Mucosa of descending colon (tissue), 3 donors: ENCODE measurements at places on chromosomes 7 and 10. TPM values are rescaled to one million over a fixed set of nuclear protein-coding genes. Genes with fewer than 3 reads are reported as not detected.

Gene MSMB
- total RNA-seq: not detected

Gene PIK3CG
- total RNA-seq: 3.1 TPM

Gene PTPRN2
- 12.5 TPM for total RNA-seq

Gene ASAH2
- total RNA-seq: 4.4 TPM

Gene HKDC1
- total RNA-seq: 31.2 TPM

Gene LIPJ
- total RNA-seq: 0.34 TPM

Gene MTERF1
- 12.7 TPM for total RNA-seq

Gene ABCA13
- 1.1 TPM for total RNA-seq

Gene CLEC5A
- total RNA-seq: not detected

Gene FIGNL1
- total RNA-seq: 8.5 TPM

Gene PRF1
- total RNA-seq: 2.5 TPM

Gene LLCFC1
- not detected for total RNA-seq

Gene PRLHR
- not detected for total RNA-seq

Gene TAS2R4
- total RNA-seq: 2.3 TPM

Gene C10orf62
- not detected for total RNA-seq

Gene NODAL
- not detected for total RNA-seq

Gene AMPH
- total RNA-seq: 3.2 TPM

Gene ADRA2A
- total RNA-seq: 10.9 TPM

Gene PLAC9
- total RNA-seq: 15.1 TPM

Gene PNLIPRP3
- 0.28 TPM for total RNA-seq

Gene FEZF1
- total RNA-seq: not detected

Gene AGAP3
- total RNA-seq: 39.7 TPM

Gene LRIT1
- not detected for total RNA-seq

Gene DGKI
- total RNA-seq: 0.46 TPM

Gene TMEM243
- total RNA-seq: 13.8 TPM

Gene TRPV5
- not detected for total RNA-seq

Gene AUTS2
- 67.6 TPM for total RNA-seq

Gene RBP3
- total RNA-seq: not detected

Gene PPP1R17
- total RNA-seq: not detected

Gene WNT8B
- total RNA-seq: not detected

Gene CABCOCO1
- total RNA-seq: 0.22 TPM

Gene SMNDC1
- 24.8 TPM for total RNA-seq

Gene PALS2
- total RNA-seq: 15.1 TPM
